Fibroblast of the aortic adventitia (primary cell): ENCODE measurements at places on chromosomes 5 and 9. TPM values are rescaled to one million over a fixed set of nuclear protein-coding genes. Genes with fewer than 3 reads are reported as not detected.

DNA sequence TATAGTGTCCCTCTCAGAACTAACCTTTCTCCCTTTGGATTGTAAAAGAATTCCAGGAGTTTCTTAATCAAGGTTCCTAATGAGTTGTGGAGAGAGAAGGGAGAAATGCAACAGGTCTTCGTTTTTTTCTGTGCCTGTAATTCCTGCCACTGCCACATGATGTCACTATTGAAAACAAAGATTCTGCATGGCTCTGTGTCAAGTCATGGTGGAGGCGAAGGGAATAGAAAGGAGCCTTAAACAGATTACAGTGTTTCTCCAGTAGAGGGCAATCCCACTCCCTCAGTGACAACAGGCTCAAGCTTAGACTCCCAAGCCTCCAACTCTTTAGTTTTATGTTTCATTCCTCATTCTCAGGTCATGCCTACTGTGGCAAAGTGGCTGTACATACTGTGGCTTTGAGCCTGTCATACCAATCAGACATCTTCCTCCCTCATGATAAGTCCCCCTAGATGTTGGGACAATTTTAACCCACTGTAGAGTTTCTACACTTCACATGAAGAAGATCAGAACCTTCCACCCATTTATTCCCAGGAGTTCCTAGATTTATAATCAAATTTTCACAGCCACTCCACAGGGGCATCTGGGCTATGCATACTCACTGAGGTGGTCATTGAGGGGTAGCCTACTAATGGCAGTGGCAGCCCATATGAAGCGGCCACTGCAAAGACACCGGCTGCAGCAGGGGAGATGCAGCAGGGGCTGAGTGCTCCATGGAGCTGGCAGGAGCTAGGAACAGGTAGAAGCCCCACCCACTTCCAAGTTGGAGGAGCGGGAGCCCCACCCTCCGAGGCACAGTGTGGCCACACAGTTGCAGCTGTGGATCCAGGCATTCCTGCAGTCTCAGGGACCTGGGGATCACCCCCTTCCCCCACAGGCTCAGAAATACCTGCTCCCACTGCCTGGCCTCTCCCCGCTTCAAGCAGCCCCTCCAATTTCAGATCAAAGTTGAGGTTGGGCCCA, 97.4 kb upstream of the TRIM32 start:
- DNase-seq, result peak; percentile 54

- DNase-seq, result no peak
These were observed 60.6 kb upstream of the SAP30L start for GRCh38 chr5:154385236-154385512.

DNA sequence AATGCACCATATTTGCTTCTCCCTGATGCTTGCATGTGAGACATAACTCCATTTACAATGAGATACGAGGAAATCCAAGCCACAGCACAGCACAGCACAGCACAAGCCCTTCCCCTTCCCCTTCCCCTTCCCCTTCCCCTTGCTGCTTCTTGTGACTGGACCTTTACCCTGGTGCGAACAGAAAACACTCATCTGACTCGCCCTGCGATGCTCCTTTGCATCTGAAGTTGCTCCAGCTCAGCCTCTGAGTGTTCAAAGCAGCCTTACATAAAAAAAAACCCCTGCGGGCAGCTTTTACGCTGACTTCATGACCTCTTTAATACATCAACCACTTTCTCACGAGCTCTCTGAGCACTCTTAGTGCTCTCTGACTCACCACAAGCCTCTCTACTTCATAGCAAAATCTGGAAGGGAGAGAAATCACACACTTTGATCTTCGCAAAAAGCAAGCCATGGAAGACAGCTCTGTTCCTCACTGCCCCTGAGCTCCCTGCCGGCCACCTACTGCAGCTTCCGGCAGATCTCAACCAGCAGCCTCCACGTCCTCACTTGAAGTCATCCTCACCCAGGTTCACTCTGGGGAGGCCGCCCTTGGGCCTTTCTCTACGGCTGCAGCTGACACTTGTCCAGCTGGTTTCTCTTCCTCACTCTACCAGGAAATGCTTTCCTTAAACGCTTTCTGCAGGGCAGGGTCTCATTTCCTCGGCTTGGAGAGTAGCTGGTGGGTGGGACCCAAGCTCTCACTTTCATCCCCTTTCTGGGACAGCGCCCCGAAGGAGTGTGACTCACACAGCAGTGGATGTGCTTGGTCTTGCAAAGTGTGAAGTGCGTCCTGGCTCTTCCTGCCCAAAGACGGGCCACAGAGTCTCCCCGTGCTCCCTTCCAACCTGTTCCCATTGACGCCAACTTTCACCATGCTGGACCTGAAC, 5.3 kb downstream of the SLC34A1 start:
- peak; percentile 86 for DNase-seq

C5orf52 gene
- not detected in 2 replicates for total RNA-seq

ADAMTS16 gene
- total RNA-seq, result 0.27 TPM in 1 of 2 replicates, not detected in the other

GRCh38 chr9:99824378-99825171, 2.9 kb downstream of the NR4A3 start:
- DNase-seq, result no peak

GRCh38 chr5:138542180-138542955, 668 bp downstream of the ETF1 start:
- peak; percentile 25 for DNase-seq

DNA sequence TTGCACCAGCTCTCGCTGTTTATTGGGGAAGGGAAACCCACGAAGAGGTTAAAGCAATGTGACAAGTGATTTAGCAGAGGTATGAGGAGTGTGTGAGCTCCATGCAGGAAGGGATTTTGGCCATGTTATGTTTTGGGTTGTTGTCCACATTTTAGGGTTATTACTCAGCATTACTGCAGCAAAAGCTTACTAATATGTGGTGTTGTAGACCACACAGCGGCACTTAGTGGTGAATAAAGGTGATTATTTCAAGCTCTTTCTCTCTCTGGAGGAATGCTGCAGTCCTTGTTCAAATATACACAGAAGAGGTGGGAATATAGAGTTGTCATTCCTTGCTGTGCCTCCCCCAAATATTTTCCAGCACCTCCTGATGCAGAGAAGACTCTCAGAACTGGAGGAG, 29.7 kb upstream of the AKNA start:
- DNase-seq, result peak; percentile 70

LECT2 gene
- total RNA-seq, result not detected in 2 replicates

RNF224 gene
- total RNA-seq, result 0.09 TPM in 1 of 2 replicates, not detected in the other

DNA sequence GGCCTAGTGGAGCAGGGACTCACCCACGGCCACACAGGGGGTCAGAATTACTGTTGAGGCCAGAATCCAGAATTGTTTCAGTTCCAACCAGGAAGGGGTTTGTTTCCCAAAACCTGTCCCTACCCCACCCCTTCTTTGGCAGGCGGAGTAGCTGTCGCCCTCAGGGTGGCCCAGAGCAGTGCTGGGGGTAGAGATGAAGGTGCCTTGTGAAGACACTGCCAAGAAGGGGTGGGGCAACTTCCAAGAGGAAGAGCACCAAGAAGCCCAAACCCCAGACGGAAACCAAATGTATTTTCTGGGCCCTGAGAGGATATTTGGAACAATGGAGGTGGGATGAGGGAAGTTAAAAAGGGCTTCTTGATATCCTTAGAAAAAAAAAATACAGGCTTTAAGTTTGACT, 11.4 kb upstream of the NDST1 start:
- no peak for DNase-seq

GRCh38 chr5:72015103-72015548, 92.1 kb upstream of the MAP1B start:
- peak; percentile 92 for DNase-seq

CCL21 gene
- not detected in 2 replicates for total RNA-seq

- DNase-seq, result no peak
These were observed 5.6 kb upstream of the GZMA start for GRCh38 chr5:55096861-55097260.

PDE6A gene
- total RNA-seq, result not detected in 2 replicates

KCNMB1 gene
- total RNA-seq, result not detected in 2 replicates

- peak; percentile 82 for DNase-seq
These were observed 90.6 kb downstream of the ANXA2R start for GRCh38 chr5:42949348-42950115.

- no peak for DNase-seq
These were observed 46.1 kb downstream of the DCP2 start for GRCh38 chr5:113022661-113023060.

DNA sequence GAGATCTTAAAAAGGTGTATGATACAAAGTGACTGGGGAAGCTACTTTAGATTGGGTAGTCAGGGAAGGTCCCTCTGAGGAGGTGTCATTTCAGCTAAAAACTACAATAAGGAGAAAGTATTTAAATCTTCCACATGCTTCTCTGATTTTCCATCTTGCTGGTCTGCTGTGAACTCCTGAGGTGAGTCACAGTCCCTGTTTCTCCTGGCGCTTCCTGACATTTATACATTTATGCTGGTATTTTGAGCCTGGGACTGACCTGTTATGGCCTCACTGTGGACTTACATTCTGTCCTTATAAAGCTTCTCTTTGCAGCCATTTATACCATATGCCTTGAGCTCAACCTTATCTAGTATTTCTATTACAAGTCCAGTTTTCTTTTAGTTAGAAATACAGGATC, 95.1 kb downstream of the MED27 start:
- DNase-seq, result no peak

PCDHGA5 gene
- 1.7 and 3.5 TPM in 2 replicates for total RNA-seq

ADCY2 gene
- total RNA-seq, result under 0.01 and 0.09 TPM in 2 replicates

- DNase-seq, result no peak
These were observed 310.9 kb downstream of the ACTL7B start for GRCh38 chr9:108544866-108545265.

ZMYND19 gene
- total RNA-seq, result 5.1 and 15.5 TPM in 2 replicates

DNA sequence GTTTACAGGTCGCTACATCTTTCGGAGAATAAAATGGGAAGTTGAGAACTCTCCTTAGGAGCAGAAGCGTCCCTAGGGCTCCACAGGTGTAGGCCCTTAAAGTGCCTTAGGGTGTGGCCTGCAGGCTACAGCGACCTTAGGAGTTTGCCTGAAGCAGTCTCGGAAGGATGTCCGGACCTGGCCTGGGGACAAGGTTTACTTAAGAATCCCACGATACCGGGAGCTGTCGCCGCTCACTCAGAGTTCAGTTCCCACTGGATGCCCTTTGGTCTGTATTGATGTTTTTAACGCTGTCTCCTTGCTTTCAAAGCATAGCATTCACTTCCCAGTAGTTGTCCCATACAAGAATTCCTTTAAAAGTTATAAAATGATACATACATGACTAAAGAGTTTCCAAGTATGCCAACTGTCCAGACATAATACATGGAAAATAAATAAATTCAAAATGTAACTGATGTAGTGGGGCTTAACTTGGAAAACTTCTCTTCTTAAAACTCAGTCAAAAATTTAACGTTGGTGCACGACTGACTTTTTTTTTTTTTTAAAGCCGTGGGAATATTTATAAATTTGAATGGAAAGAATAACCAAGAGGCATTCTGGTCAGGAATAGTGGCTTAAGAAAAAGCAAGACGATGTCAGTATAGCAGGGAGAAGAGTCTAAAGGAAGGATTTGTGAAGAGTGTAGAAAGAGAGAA, 848 bp downstream of the RAD50 start:
- DNase-seq, result peak; percentile 34

GRCh38 chr5:35484241-35484640, 133.4 kb upstream of the SPEF2 start:
- no peak for DNase-seq

DNA sequence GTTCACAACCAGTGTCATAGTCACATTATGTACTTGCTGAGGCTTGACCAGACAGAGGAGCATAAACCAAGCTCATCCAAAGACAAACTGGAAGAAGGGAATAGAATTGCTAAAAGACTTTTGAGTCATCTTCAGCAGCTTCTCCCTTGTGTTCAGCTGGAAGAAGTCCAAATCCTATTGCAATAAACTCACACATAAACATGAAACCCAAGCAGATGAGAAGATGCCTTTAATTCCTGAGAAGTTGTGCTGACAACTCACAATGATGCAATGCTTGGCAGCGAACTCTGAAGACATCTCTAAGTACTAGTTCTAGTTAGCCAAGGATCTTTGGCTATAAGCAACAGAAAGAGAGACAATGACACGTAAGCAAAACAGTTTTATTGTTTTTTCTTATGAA, 642.1 kb downstream of the KCTD16 start:
- DNase-seq, result peak; percentile 95

DNA sequence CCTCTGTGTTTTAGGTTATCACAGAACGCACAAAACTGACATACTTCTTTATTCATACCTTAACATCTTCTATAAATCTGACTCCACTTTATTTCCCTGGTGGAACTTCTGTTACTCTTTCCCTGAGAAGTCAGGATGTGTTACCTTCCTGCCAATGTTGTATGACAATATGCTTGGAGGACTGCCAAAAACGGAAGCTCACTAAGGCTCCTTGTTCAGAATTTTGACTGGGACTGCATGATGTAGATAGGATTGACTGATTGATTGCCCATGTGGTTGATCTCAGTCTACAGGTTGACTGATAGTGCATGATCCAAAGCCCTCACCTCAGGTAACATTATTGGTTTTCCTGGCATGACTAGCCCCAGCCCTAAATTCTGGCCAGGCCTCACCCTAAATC, 319.4 kb downstream of the TLR4 start:
- DNase-seq, result no peak

- no peak for DNase-seq
These were observed 3.4 kb downstream of the SLC2A6 start for GRCh38 chr9:133475292-133476012.

LYRM7 gene
- total RNA-seq, result 4.4 and 12.9 TPM in 2 replicates

- DNase-seq, result no peak
These were observed 52.6 kb downstream of the MTX3 start for GRCh38 chr5:79938468-79938867.

DNA sequence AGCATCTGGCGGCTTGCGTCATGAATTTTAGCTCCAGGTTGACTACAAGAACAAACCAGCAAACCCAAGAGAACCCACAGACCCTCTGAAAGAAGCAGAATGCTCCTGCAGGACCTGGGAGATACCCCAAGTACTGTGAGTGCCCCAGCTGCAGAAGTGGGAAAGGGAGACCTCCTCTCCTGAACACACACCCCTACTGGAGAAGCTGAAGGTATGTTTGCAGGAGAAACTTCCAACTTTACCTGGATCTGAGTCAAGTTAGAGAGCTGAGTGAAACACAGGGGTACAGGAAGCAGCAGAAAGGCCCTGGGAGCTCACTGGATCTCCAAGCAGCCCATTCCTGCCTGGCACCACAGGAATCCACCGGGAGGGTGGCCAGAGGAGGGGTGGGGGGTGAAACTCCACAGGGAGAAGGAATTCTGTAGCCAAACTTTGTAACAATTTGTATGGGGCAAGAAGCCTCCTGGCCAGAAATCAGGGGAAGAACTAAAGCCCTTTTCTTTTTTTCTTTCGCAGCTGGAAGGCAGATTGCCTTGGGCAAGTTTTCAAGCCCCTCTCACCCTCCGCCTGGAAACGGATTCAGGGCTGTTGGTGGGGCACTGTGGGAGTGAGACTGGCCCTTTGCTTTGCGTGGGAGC, 576.2 kb downstream of the BNC2 start:
- DNase-seq, result peak; percentile 86

OTP gene
- not detected in 2 replicates for total RNA-seq

FOXD4L6 gene
- total RNA-seq, result not detected in 2 replicates

DNA sequence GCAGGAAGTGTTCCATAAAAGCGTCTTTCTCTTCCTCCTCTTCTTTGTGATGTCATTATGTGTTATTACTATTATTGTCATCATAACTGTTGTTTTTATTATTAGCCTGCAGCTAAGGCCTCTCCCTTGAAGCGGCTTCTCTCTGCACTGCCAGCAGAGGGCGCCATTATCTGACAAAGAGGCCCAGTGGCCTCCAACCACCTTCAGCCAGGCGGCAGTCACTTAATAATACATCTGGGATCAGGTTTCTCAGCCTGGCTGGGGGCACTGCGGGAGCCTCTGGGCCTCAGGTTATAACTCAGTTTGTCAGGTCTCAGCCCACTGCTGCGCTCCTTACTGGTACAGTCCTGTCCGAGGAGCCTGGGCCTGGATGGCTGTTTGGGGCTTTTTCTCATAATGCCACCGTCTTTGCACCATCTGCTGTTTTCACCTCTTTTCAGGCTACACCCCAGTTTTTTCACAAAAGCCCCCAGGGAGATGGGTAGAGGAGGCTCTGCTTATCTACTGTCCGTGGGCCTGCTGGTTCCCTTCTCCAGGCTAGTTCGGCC, 281.9 kb downstream of the NSG2 start:
- peak; percentile 80 for DNase-seq

ADRB2 gene
- 0.16 and 3.6 TPM in 2 replicates for total RNA-seq
